ENCODE measurements at places on chromosomes 2 and 18.

GRCh38 chr18:76388261-76388660 is 106.8 kb downstream of the ZNF516 start:
- peak; percentile 31 for DNase-seq

DNA sequence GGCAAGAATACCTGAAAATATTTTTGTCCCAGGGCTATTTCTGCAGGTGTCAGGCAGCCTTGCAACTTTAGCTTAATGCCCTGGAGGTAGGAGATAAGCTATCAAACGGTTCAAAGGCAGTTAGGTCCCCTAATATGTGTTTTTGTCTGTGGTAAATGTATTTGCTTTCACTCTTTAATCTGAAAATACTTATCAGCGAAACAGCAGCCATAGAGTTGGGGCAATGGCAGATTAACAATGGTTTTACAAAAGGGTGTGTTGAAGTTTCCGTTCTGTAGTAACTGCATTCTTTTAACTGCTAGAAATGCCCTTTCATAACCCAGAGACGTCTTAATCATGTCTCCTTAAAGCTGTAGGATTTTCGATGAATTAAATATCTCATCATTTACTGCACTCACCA is 265.0 kb upstream of the TRIB2 start:
- no peak for DNase-seq

- no peak for DNase-seq
Observed at GRCh38 chr2:37085731-37086147, 1.4 kb downstream of the GPATCH11 start.

DNA sequence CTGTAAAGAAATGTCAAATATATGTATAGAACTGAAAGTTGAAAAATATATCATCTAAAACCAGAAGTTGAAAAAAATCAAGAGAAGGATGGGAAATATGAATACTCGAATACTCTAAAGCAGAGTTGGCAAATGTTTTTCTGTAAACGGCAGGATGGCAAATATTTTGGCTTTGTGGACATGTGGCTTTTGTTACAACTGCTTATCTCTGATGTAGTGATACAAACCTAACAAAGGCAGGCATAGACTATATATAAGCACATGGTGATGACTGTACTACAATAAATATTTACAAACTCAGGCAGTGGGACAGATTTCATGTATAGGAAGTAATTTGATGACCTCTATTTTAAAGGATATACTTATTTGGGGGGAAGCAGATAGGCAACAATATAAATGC is 224.6 kb upstream of the LRRTM4 start:
- no peak for DNase-seq

GRCh38 chr2:173983391-173983871 is 18.3 kb upstream of the SP3 start:
- DNase-seq: no peak

DNA sequence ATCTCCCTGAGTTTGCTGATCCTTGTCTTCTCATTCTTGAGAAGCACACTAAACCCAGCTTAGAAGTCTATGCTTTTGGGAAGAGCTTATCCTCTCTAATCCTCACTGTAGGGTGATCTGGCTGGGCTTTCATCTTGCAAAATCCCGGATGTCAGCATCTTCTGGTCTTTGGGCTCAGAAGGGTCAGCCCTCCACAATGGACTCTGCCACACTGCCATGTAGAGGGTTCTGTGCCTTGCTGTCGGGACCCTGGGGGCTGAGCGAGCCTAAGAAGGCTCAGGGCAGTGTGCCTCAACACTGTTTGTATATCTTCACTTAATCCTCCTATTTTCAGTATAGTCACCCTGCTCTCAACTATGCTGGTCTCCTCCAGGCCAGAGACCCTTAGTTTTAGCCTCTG is 102.3 kb downstream of the TGIF1 start:
- DNase-seq: no peak

- DNase-seq: no peak
Observed at GRCh38 chr2:206230060-206230762, 44.3 kb upstream of the ZDBF2 start.

DNA sequence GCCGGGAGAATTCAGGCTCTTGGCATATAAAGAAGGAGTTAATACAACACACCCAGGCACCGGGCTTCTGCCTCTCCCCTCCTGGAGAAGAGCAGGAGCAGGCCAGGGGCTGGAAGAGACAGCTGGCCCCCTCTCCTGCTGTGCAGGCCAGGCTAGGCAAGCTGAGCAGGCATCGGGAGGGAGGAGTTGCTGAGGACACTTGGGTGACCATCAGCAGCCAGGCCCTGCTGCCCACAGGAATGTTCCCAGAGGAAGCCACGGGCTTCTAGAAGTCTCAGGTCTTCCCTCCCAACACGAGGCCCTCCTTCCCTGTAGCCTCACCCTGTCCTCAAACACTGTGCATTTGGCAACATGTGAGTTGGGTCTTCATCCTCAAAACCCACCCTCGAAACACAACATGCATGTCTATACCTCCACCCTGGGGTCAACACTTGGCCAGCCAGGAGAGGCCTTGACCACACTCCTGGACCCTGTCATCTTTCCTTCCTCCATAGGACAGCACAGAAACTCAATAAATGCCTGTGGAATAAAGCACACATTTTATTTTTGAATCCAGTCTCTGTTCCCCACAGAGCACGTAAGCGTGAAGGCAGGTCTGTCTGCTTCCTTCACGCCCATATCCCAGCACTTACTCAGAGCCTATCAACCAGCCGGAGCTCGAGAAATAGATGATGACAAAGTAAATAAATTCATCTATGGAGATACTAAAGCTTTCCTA is 433.8 kb upstream of the ID2 start:
- no peak for DNase-seq

Measured in Peyer's patch (tissue), 4 donors.